ENCODE measurements at places on chromosomes 2 and 18.

DNA sequence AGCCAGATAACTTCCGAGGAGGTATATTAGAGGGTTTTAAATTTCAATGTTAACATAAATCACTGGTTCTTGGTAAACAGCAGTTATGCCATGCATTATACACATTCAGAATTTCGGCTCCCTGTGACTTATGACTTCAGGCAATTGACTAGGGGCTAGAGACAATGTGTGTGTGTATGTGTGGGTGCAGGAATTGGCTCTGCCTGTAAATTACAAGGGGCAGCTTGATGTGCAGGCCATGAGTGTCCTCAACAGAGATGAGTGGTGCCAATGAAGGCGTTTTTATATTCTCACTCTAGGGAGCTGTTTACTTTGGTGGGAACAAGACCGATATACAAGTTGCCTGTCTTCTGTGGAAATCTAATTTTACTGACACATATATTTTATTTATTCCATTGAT, 161.6 kb downstream of the CSRNP3 start:
- DNase-seq: no peak

DNA sequence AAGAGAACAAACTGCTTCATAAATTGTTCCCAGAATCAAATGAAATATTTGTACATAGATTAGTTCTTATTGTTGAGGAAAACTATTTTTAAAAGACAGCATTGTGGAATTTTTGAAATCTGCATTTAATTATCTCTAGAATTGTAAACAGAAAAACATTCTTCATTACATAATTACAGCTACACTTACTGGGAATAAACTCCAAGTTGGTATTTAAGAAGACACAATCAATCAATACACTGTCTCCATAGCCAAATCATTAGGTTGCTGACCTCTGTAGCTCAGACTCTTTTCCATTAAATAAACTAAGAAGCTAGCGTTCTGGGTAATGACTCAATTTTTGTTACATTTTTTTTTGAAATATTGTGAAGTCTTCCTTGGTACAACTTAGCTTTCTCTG, 70.2 kb upstream of the PIEZO2 start:
- no peak for DNase-seq

DNA sequence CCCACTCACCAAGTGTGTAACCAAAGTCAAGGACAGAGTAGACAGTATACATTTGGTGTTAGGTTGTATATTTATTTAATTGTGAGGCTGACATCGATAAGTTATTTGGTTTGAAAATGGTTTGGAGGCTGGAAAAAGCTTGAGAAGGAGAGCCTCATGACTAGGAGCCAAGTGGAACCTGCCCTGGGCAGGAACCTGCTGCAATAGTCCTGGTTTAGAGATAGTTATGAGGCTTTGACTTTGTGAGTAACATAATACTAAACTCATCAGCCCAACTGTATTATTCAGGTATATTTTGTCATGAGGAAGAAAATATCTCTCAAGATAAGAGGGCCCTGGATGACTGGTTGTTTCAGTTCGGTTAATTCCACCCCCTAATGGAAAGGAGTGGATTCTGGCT, 234.3 kb upstream of the CYRIA start:
- no peak for DNase-seq

DNA sequence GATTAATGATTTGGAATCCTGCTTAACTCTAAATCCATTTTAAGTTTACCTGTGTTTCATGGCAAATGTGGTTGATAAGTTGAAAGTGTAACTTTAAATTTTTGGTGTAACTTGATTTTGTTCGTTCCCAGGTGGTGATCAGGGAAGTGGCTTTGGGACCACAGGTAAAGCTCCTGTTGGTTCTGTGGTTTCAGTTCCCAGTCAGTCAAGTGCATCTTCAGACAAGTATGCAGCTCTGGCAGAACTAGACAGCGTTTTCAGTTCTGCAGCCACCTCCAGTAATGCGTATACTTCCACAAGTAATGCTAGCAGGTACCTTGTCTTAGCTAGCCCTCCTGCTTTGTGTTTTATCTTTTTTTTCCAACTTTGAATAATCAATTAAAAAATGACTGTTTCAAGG, 62.8 kb downstream of the AGFG1 start:
- no peak for DNase-seq

DNA sequence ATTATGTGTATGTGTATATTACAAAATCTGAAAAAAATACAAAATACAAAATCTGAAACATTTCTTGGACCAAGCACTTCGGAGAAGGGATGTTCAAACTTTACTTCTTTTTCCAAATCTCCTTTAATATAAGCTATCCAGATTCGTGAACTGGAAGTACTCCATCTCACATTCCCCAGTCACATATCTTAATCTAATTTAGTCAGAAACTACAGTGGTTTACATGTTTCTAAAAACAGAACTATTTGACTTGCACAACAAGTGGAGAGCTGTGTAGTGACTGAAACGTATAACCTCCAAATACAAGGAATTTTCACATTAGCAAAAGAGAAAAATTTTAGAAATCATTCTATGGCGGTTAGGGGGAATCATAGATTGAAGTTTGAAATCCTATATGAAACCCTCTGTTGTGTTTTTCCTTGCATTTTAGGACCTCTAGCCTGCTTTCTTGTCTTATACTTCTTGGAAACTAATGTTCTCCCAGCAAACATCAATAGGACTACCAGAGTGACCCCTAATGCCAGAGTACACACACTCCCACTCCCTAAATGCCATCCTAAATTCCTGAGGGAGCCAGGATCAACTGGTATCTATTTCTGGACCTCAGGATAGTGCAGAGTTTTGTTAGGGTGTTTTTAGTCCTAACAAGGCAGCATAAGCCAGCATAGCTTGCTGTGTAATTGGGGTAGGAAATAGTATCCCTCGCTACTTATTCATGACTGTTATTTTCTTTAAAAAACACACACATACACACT, 30.2 kb upstream of the ROCK1 start:
- no peak for DNase-seq

DNA sequence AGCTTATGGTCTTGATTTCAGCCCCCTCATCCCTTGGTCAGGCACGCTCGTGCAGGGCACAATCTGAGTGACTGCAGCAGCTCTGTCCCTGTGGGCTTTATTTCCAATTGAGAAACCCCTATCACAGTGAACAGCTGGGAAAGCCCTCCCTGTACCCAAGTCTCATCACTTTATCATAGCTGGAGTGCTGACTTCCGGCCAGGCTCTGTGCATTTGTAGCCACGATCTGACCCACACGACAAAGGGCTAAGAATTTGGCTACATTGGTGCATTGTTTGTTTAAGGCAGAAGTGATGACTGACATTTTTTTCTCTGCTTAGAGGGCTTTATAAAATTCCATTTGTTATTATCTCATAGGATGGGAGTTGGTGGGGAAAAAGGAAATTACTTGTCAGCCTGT, 184.4 kb downstream of the KCNS3 start:
- no peak for DNase-seq

All from stimulated activated CD4-positive, alpha-beta T cell treated with anti-CD3 and anti-CD28 coated beads, Interleukin-4, amount 100 ng/mL, for 48 hours (primary cell).